Activated CD8-positive, alpha-beta memory T cell treated with anti-CD3 and anti-CD28 coated beads for 4 hours (primary cell): ENCODE measurements at places on chromosomes 7 and 10.

- DNase-seq: no peak
These were observed 31.5 kb upstream of the LHFPL3 start for GRCh38 chr7:104296900-104297299.

- no peak for DNase-seq
These were observed 23.8 kb upstream of the GLCCI1 start for GRCh38 chr7:7944619-7945282.

DNA sequence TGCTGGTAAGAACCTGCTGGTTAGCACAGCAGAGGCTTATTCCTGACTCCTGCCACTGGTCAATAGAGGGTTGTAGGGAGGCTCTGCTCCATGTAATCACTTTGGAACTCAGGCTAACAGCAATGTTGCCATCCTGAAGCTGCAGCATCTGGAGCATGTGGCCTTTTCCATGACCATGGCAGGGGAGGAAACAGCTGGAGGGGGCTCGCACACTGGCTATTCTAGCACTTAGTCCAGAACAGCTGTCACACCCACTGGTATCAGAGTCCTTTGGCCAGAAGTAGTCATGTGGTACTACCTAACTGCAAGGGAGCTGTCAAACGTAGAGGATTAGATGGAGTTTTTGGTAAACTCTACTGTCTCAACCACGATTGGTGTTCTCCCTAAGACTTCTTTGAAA is 450.0 kb downstream of the RPS24 start:
- no peak for DNase-seq

GRCh38 chr10:2208106-2208505 is 470.8 kb upstream of the ADARB2 start:
- no peak for DNase-seq

GRCh38 chr7:6057316-6058129 is 26.3 kb downstream of the ANKRD61 start:
- no peak for DNase-seq

GRCh38 chr7:128859232-128860157 is 3.2 kb upstream of the ATP6V1F start:
- no peak for DNase-seq

DNA sequence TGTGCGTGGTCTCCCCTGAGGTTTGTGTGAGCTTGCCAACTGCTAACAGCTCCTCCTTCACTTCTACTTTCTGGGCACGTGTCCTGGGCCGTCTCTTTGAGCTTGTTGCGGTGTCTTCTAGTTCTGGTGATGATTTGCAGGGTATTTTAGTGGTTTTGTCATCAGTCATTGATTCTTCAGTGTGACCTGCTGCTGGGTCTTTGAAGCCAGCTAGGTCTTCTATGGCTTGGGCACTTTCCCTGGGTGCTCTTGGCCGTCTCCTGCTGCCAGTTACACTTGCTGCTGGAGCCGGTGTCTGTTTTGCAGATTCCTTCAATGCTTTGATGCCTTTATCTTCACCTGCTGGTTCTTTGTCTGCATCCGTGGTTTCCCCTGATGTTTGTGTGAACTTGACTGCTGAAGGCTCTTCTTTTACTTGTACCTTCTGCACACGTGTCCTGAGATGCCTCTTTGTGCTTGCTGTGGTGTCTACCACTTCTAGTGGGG is 23.0 kb downstream of the MKI67 start:
- DNase-seq: no peak
